ENCODE measurements at places on chromosomes 7 and 10.

GRCh38 chr7:132872034-132872433 is 209.9 kb downstream of the CHCHD3 start:
- no peak for DNase-seq

- peak; percentile 56 for DNase-seq
Observed at GRCh38 chr10:119516381-119517234, 25.9 kb downstream of the RGS10 start.

GRCh38 chr10:25336330-25336729 is 161.5 kb downstream of the GPR158 start:
- no peak for DNase-seq

DNA sequence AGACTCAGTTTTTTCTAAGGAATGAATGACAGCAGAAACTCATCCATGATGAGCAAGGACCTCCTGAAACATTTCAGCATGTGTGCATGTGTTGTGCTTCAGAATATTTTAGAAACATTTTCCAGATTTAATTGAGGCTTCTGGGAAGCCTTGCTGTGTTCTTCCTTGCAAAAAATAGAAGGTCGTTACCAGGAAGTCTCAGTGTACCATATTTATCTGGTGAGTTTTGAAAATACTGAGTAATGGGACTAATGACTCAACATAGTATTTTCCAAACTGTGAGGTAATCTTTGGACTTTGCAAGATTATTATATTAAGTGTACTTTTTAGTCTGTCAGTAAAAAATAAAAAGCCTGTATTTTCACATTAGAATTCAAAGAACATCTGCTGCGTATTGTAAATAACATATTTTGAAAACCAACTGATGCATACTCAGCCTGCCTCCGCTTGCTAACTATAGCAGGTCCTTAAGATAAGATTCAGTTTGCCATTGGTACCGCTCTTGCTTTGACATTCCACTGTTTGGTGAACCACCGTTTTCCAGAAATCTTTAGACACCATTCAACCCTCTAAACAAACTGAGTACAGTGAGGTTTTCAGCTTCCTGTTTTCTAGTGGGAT is 739.6 kb upstream of the GALNT17 start:
- no peak for DNase-seq

GRCh38 chr7:18491871-18492270 is 3.7 kb upstream of the HDAC9 start:
- no peak for DNase-seq

DNA sequence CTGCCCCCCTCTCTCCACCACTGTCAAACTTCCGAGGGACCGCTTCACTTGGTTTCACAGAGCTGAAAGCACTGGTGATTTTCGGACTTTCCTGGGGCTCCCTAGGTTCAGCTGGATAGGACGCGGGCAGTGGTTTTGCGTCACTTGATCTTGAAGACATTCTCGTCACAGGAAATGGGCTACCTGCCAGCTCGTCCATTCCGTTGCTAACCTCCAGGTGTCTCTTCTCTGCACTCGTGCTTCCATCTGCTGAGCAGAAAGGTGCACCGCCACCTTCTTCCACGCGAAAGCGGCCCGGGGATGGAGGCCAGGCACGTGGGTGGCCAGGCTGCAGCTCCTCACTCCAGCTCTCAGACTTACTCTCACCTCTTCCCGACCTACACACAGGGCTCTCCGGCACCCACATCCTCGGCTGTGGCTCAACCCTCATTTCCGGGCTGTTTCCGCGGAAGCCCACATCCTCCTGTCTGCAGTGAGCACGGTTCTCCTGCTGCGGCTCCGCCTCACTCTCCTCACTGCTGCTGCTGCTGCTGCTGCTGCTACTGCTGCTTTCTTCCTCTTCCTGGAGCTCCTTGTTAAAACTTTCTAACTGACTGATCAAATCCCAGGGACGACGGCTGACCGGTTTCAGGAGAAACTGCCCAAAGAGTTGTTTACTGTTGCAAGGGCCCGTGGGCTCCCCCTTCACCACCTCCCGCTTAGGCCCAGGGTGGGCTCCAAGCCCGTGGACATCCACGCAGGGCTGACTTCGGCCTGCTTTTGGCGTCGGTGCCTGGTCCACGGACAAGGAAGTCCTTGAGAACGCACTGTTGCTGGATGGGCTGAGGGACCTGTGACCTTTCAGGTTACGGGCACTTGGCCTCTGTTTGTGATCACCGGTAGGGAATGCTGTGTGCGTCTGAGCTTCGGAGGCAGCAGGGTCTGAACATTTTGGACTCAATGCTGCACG is 32.1 kb downstream of the JCAD start:
- DNase-seq: peak; percentile 73

- DNase-seq: no peak
Observed at GRCh38 chr7:155162422-155162821, 92.3 kb downstream of the HTR5A start.

GRCh38 chr10:91551856-91552255 is 81.0 kb downstream of the PPP1R3C start:
- no peak for DNase-seq

- DNase-seq: no peak
Observed at GRCh38 chr7:82816272-82816671, 346.4 kb downstream of the PCLO start.

DNA sequence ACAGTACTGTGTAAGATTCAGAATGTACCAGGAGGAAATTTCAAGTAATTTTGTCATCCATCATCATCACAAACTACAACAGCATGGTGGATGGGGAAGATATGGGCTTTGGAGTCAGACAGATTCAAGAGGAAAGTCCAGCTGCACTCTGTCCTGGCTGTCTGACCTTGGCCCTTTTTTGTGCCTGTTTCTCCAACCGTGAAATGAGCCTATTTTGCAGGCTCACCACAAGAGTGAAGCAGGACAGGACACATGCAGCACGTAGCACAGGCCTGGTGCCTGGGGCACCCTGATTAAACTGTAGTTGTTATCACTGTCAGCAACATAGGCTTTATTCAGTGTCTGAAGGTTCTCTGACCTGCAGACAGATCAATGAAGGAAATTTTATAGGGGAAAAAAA is 37.6 kb downstream of the RHOBTB1 start:
- DNase-seq: no peak

GRCh38 chr10:35640951-35641675 is 983 bp downstream of the FZD8 start:
- peak; percentile 21 for DNase-seq

DNA sequence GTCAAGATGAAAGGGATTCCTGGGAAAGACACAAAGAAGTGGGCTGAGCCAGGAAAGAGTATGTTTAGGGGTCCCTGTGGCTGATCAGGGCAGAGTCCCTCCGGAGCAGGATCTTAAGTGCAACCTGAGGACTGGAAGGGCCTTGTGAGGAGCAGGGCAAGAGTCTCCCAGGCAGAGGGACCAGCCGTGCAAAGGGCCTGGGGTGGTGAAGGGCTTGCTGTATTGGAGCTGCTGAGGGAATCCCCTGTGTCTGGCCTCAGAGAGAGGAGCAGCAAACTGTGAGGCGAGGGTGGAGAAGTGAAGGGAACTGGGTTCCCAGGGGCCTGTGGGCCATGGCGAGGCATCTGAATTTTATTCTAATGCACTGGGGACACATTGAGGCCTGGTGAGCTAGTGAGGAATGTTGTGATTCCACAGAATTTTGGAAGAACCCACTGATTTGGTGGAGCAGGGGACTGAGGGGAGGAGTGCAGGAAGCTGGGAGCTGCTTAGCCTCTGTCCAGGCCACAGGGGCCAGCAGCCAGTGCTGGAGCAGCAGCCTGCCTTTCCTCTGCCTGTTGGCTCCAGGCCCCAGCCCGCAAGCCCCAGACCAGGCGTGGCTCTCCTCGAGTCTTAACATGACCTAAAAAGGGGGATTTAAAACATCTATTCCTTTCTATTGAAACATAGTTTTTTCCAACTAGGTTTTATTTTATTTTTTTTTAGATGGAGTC is 138.4 kb upstream of the IGFBP3 start:
- DNase-seq: no peak

- DNase-seq: no peak
Observed at GRCh38 chr7:82562716-82563404, 119.3 kb upstream of the CACNA2D1 start.
